D721Med (cell line): ENCODE measurements at places on chromosomes 6 and 20.

DNA sequence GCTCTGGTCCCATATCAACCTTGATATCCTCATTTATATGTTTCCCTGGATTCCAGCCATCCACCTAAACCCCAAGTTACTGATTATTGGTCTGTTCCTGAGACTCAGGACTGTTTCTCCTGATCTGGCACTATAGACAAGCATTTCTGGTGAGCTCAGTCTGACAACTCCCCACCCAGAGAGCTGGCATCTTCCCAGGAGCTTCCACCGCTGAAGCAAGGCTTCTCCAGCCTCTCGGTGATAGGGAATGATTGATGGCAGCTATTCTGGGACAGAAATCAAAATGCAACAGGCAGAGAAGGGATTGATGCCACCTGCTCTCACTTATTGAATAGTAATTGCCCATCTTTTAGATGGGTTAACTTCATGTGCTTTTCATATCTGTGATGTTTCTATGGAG lies 169.7 kb upstream of the GGTLC1 start:
- no peak for DNase-seq

GRCh38 chr6:56624046-56624727 lies 18.5 kb downstream of the DST start:
- DNase-seq = no peak

DNA sequence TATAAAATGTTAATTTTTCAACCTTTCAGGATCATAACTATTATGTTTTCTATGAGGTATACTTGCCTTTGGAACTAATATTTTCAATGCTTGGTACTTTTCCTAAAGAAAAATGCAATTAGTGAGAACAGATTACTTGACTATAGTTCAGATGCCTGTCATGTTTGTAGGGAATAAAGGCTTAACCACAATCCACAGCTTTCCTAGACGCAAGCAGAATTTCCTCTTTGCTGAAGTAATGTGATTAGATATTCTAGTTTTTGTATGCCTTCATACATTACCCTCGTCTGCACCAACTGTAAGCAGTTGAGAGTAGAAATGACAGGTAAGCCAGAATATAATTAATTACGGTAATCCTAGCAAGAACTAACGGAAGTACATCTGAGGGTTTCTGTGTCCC lies 581.4 kb upstream of the MMS22L start:
- DNase-seq = no peak

- no peak for DNase-seq
Observed at GRCh38 chr6:27321370-27321769, 9.3 kb upstream of the POM121L2 start.

GRCh38 chr20:4740774-4741431 lies 19.2 kb downstream of the PRND start:
- DNase-seq = no peak

DNA sequence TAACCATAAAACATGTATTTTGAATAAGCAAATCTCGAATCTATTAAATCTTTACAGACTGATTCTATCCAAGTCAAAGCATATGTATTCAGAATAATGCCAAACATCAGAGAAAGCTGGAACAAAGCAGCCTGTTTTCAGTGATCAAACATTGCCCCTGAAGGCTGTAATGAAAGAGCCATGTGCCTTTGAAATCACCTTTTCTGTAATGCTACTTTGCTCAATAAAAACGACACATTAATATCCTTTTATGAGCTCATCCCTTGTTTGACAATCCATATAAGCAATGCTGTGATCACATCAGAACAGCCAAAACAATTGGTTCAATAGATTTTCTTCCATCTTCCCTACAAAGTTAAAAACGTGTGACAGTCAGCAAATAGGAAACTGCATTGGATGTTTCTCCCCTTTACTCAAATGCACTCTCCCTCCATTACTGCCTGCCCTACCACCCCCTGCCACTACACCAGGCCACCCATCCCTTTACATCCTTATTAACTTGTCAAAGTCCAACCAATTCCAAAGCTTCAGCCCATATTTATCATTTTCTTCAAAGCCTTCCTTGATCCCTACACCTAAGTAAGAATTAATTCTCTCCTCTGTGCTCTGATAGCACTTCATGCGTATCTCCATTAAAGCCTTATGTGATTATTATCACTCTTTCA lies 42.0 kb downstream of the THEMIS start:
- DNase-seq = no peak

GRCh38 chr6:102438171-102438570 lies 1044.7 kb downstream of the GRIK2 start:
- DNase-seq = no peak

DNA sequence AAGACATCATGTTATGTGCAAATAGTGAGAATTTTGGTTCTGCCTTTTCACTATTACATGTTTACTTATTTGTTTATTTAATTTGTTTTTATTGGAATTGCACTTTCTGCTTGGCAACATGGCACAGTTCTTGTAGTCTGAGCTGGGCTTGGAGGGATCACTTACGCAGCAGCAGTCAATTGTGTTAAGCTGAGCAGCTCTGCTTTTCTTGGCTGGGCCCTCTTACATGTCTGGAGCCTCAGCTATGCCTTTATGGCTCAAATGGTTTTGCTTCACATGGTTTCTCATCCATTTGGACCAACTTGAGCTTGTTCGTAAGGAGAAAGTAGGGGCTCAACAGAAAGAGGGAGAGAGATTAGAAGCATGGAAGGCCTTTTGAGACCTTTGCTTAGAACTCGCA lies 327.5 kb upstream of the EPHA7 start:
- DNase-seq = no peak

DNA sequence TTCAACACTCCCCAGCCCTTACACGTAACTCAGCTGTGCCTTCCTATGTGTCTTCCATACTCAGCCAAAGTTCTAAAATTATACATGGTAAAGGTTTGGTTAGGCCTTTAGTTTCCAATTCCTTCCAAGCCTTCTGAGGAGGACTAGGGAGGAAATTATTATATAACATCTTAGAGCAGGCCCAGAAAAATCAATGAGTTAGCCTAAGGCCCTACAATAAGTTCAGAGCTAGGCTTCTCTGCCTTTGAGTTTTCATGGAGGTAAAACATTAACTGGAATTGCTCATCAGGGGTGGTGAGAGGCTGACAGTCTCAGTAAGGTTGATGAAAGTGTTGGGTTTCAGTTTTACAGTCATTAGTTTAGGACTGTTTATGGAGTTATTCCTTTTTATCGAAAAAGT lies 286.0 kb downstream of the ADGB start:
- no peak for DNase-seq

- DNase-seq = no peak
Observed at GRCh38 chr20:29878777-29879442, 1378.6 kb upstream of the DEFB115 start.

GRCh38 chr6:151546941-151547659 lies 53.3 kb downstream of the CCDC170 start:
- no peak for DNase-seq

GRCh38 chr6:52077961-52078625 lies 9.3 kb downstream of the PKHD1 start:
- no peak for DNase-seq

GRCh38 chr6:139550361-139550760 lies 175.9 kb upstream of the CITED2 start:
- DNase-seq = no peak

GRCh38 chr6:134550604-134551003 lies 232.7 kb upstream of the SGK1 start:
- DNase-seq = no peak

- DNase-seq = no peak
Observed at GRCh38 chr6:124963831-124964763, 1.9 kb downstream of the RNF217 start.

GRCh38 chr6:111784433-111784832 lies 88.8 kb downstream of the FYN start:
- no peak for DNase-seq

DNA sequence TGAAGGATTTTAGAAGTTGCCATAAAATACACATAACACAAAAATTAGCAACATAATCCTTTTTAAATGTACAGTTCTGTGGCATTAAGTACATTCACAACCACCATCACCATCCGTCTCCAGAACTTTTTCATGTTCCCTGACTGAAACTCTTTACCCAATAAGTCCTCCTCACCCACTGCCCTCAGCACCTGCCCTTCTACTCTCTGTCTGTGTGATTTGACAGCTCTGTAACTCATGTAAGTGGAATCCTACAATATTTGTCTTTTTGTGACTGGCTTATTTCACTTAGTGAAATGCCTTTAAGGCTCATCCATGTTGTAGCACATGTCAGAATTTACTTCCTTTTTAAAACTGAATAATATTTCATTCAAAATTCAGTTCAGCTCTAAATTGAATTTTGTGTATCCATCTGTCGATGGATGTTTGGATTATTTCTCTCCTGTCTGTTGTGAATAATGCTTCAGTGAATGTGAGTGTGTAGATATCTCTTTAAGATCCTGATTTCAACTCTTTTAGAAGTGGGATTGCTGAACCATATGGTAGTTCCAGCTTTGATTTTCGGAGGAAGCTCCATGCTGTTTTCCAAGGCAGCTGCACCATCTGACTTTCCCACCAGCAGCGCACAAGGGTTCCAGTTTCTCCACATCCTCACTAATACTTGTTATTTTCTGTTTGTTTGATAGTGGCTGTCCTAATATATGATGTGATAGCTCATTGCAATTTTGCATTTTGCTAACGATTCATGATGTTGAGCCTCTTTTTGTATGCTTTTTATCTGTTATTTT lies 4.2 kb downstream of the ENTPD6 start:
- no peak for DNase-seq

GRCh38 chr6:53159558-53159957 lies 10.9 kb upstream of the GCM1 start:
- DNase-seq = no peak

DNA sequence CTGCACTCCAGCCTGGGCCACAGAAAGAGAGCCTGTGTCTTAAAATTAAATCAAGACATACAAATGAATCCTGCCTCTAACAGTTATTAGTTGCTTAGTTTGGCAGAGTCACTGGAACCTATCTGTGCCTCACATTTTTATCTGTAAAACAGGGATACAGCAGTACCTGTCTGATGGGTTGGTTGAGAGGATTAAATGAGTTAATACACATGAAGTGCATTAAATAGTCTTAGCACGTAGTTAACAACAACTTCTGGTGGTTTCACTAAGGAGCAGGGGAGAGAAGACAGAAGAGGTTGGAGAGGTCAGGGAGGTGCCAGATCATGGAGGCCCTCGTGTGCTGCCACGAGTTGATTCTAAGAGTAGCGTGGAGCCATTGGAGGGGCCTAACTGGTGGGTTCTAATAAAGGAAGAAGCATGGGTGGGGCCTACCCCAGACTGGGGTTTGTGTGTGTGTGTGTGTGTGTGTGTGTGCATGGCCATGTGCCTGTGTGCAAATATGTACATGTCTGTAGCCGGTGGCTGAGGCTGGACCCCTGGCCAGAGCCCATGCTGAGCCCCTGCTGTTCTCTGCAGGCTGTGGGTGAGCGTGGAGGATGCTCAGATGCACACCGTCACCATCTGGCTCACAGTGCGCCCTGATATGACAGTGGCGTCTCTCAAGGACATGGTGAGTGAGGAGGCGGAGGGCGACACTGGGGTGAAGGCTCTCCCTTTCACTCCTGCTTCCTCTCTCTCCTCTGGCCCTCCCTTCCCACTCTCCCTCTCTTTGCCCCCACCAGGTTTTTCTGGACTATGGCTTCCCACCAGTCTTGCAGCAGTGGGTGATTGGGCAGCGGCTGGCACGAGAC lies 9.1 kb downstream of the RBCK1 start:
- no peak for DNase-seq

DNA sequence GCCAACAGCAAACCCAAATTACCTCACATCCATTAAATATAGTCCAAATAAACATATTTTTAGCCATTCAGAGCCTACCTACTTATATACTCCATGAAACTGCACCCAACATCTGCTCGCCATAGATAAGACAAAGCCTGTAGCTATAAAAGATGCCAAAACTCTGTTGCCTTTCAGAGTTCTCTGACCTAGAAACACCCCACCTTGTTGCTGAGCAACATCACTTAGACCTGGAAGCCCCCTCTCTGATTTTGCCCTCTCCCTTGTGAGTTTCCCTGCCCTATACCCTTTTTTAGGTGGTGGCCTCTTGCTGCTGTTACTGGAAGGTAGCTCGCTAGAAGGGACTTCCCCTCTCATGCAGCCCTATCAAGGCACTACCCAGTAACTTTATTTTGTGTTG lies 27.7 kb upstream of the FBXL4 start:
- DNase-seq = no peak

- DNase-seq = no peak
Observed at GRCh38 chr6:124963416-124963785, 1.2 kb downstream of the RNF217 start.

GRCh38 chr6:112501705-112502104 lies 154.6 kb downstream of the RFPL4B start:
- DNase-seq = no peak

- no peak for DNase-seq
Observed at GRCh38 chr6:47278545-47278944, 31.2 kb downstream of the TNFRSF21 start.

DNA sequence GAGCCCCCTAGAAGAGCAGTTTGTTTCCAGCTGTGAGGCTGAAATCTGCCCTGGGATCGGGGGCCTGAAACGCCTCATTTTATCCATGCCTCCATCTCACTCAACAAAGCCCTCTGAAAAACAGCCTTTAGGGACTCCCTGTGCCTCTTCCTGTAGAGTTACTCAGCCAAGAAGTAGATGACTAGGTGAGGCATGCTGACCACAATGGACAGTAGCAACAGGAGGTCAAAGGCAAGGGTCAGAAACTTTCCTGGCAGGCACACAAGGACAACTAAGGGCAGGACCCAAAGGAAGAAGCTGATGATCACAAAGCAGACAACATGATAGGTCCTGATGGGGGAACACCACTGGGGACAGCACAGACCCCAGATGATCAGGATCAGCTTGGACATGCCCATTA lies 12.8 kb downstream of the MAS1L start:
- DNase-seq = no peak

- DNase-seq = no peak
Observed at GRCh38 chr20:16530201-16530681, 43.0 kb downstream of the KIF16B start.

GRCh38 chr6:65964261-65964660 lies 257.2 kb upstream of the EYS start:
- no peak for DNase-seq

DNA sequence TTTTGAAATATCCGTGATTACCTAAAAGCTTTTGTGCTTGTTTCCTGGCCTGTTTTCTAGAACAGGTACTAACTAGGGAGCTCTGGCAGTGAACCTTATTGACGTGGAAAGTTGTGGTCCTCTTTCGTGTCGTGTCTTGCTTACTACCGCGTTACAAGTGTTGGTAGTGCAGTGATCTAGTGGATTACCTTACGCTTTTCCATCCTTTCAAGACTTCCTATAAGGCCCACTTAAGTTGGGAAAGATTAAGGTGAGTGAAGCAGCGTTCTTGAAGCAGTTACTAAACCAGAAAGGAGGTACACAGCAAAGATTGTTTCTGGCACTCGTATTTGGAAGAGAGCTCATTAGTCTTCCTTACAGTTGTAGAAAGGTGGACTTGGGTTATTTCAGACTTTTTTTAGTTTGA lies 1.9 kb downstream of the PNRC1 start:
- no peak for DNase-seq

GRCh38 chr6:107047807-107048206 lies 19.8 kb downstream of the MTRES1 start:
- DNase-seq = no peak

DNA sequence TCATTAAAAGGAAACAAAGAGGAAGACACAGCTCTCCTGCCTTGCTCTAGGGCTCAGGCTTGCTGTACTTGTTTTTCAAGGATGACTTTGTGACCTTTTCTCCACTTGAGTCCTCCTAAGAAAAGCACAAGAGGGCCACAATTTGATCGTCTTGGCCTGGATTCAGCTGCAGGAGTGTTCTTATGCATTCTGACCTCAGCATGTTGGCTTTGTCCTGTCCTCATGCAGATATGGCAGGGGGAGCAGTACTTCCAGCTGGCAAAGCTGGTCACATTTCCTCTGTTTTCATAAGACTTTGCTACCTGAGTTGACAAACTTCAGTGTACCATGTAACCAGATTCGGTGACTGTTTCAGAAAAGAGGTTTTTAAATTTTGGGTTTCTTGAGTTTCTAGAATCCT lies 30.8 kb downstream of the KDM1B start:
- DNase-seq = no peak
